Right atrium auricular region (tissue), 2 donors: ENCODE measurements at places on chromosomes 12 and 14. TPM values are rescaled to one million over a fixed set of nuclear protein-coding genes. Genes with fewer than 3 reads are reported as not detected.

Gene KLRF1
- total RNA-seq = 0.47 TPM

Gene TCL1A
- 0.71 TPM for total RNA-seq

Gene ADAM20
- total RNA-seq = 0.59 TPM

GRCh38 chr14:77120771-77121743, 20.5 kb downstream of the ZDHHC22 start:
- peak overlapping the region; percentile 60 for H3K27ac ChIP-seq
- peaks cover 47% of the 10 kb centered on the region for H3K4me1 ChIP-seq
- DNase-seq = no peak
- no peaks in the 10 kb centered on the region for H3K27me3 ChIP-seq

DNA sequence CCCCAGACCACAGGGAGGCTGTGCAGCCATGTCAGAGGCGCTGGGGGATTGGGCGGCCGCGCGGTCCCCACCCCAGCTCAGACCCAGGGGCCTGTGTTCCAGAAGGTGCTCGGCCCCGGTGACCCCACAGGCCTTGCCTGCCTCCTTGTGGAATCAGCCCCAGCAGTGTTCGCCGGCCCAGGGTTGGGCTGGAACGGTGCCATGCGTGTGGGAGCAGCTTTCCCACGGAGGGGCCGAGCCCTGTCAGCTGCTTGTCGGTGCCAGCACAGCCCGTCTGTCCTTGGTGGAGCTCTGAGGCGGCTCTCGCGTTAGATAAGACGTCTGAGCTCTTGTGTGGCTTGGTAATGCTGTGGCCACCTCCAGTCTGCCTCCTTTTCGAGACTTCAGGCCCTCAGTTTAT, 8.5 kb downstream of the ZFYVE21 start:
- peak; percentile 80 for DNase-seq
- H3K27me3 ChIP-seq = no peaks in the 10 kb centered on the region
- H3K4me3 ChIP-seq = no peak overlapping the region
- H3K36me3 ChIP-seq = peaks cover 14% of the 10 kb centered on the region
- peaks cover 47% of the 10 kb centered on the region for H3K4me1 ChIP-seq
- H3K27ac ChIP-seq = peak overlapping the region; percentile 76

DNA sequence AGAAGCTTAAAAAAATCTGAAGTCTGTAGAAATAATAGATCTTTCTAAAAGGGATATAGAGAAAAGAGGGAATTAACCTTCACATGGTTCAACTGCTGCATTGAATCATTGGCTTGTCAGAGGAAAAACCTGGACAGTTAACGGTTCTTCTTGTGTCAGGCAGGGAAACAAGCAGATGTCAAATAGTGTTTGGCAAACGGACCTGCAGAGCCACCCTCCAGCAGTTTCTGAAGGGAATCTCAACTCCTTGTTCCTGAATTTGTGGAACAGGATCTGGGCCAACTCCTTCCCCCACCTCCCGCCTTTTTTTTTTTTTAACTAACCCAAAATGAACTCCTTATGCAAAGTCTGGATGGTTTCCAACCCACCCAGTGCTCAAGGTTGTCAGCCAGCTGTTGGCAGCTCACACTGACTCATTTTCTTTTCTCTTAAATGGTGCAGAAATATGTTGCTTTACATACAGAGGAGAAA, 187.3 kb downstream of the CAND1 start:
- peaks cover 28% of the 10 kb centered on the region for H3K4me1 ChIP-seq
- H3K4me3 ChIP-seq = no peak overlapping the region
- no peak overlapping the region for H3K27ac ChIP-seq
- no peak for DNase-seq

DNA sequence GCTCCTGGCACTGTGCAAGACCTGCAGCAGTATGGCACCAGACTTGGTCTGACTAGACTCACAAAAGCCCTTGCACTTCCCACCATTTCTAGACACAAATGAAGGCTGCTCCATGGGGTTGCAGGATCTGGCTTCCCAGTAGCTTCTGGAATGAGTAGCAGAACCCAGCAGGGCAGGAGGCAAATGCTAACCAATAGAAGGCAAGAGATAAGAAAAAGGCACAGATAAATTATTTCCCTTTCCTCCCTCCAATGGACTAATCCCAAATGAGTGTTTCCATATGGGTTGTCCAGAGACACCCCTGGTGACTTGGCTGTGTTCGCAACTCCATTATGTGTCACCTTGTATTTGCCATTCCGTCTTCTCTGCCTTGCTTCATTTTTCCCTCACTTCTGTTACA, 49.7 kb downstream of the KIF21A start:
- H3K27me3 ChIP-seq = no peaks in the 10 kb centered on the region
- peak overlapping the region; percentile 21 for H3K27ac ChIP-seq
- no peak for DNase-seq

DNA sequence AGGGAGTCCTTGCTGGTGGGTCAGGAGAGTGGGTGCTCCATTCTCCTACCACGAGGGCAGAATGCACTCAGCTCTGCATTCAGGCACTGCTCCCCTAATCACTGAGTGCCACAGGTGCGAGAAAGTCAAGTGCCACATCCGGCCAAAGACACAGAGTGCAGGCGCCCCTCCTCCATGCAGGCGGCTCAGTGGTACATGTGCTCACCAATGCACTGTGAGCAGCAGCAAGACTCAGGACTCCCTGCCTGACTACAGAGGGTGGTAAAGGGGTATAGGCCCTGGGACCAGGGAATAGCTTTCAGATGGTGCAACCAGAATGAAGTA, 32.9 kb downstream of the ZFYVE21 start:
- no peak overlapping the region for H3K4me3 ChIP-seq
- no peak for DNase-seq
- no peaks in the 10 kb centered on the region for H3K27me3 ChIP-seq
- peaks cover 89% of the 10 kb centered on the region for H3K36me3 ChIP-seq
- no peaks in the 10 kb centered on the region for H3K4me1 ChIP-seq
- no peak overlapping the region for H3K27ac ChIP-seq

GRCh38 chr12:49043856-49044258, 16.7 kb downstream of the KMT2D start:
- no peaks in the 10 kb centered on the region for H3K4me1 ChIP-seq
- DNase-seq = no peak
- no peaks in the 10 kb centered on the region for H3K27me3 ChIP-seq
- H3K27ac ChIP-seq = no peak overlapping the region
- H3K4me3 ChIP-seq = no peak overlapping the region

GRCh38 chr14:23696701-23697239, 60.6 kb downstream of the DHRS2 start:
- no peaks in the 10 kb centered on the region for H3K27me3 ChIP-seq
- no peak overlapping the region for H3K27ac ChIP-seq
- DNase-seq = no peak
- H3K36me3 ChIP-seq = no peaks in the 10 kb centered on the region
